Fibroblast of pulmonary artery (primary cell): ENCODE measurements at places on chromosomes 2 and 18.

DNA sequence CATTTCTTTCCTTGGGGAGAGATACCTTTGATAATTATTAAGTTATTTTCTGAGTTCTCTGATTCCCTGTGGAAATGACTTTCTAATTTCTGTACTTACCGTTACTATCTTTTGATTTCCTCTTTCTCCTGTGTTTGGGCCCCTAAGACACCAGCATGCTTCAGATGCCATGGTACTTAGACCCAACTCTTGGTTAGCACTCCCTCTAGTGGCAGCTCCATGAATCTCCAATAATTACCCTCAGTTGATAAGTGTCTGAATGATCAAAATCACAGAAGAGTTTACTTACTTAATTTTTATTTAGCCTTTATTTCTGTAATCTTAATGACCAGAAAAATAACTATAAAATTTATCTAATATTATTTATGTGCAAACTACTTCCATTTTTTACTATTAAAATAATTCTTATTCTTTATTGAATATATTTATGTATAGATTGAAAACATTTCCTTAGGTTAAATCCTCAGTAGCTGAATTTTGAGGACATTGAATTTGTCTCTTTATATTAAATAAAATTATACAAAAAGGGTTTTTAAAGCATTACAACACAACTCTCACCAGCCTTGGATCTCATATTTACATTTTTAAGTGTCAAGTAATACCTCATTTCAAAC, 300.4 kb downstream of the KCNS3 start:
- DNase-seq: peak; percentile 71

DNA sequence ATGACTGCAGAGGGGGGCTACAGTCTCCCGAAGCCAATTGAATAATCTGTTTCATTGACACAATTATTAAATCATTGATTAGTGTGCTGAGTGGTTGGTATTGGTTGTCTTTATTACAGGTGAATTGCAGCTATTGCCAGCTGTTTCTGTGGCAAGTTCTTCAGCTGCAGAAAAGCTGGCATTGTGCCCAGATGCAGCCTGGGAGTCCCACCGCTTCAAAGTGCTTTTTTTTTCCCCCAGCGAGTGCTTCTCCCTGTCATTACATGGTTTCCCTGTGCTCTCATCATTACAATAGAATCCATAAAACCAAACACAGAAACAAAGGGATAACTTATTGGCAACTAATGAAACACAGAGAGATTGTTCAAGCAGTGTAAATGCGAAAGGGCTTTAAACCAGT, 164.7 kb downstream of the GRB14 start:
- DNase-seq: peak; percentile 4

- no peak for DNase-seq
Observed at GRCh38 chr18:69845593-69846506, 101.8 kb downstream of the CD226 start.

GRCh38 chr18:28116461-28116860, 60.5 kb downstream of the CDH2 start:
- no peak for DNase-seq

DNA sequence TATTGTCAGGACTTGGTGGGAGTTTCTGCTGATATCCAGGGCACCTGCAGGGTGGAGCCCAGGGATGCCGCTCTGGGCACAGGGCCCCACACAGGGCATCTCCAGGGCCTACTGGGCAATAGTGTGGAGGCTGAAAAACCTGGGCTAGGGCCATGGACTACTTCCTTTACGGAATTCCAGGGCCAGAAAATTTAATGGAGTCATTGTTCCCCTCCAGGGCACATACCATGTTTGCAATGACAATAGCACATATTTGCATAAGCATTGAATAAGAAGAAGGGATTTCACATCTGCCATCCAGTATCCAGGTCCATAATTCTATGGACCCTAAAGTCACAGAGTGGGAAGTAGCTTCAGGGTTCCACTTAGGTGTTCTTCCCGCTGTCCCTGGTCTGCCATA, 103.8 kb upstream of the TPO start:
- no peak for DNase-seq

- no peak for DNase-seq
Observed at GRCh38 chr2:142944721-142945120, 67.3 kb downstream of the KYNU start.

- peak; percentile 78 for DNase-seq
Observed at GRCh38 chr2:128178650-128179460, 87.9 kb downstream of the UGGT1 start.

DNA sequence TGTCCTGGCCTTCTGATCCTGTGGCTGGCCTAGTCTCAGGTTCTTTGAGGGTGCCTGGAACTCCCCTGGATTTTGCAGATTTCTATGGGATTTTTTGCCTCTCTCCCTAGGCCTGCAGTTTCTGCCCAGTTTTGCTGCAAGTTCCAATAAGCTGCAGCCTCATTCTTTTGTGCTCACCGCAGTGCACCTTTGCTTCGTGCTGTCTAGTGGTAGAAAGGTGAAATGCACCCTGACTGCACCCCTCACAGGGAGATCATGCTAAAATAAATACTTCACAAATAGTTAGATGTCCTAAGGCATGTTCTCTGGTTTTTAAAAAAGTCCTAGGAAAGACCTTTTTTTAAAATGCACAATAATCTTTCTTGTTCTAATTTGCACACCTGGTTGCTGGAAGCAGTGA, 72.5 kb downstream of the GNAL start:
- DNase-seq: no peak

- DNase-seq: no peak
Observed at GRCh38 chr18:73668051-73668450, 479.6 kb downstream of the FBXO15 start.

DNA sequence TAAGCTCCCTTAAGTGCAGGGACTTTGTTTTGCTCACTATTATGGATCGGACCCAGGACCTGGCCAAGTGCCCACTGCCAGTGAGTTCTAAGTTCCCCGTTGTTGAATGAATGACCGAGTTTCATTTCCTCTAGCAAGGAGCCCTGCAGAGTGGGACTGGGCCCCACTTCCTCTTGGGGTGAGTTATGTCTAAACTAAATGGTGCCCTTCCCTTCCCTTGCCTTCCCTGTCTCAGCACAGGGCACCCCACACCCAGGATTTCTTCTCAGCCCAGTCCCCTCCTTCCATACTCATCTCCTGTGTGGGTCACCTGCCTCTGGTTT, 195.3 kb upstream of the HS6ST1 start:
- no peak for DNase-seq

DNA sequence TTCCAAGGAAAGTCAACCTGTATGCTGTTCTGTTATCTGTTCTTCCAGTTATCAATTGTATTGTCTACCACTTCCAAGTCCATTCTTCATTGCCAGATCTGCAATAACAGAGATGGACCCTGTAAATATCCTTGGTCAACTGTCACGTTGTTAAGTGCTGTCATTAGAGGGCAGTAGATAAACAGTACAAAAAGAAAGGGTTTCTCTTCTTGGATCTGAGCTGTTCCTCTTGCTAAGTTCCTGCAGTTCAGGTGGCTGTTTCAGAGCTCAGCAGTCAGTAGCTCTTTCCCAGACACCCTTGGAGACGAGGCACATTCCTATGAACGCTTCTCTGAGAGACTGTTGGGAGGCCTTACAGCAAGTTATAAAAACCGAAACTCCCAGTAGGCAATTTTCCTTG, 957.1 kb upstream of the CHAC2 start:
- peak; percentile 53 for DNase-seq

DNA sequence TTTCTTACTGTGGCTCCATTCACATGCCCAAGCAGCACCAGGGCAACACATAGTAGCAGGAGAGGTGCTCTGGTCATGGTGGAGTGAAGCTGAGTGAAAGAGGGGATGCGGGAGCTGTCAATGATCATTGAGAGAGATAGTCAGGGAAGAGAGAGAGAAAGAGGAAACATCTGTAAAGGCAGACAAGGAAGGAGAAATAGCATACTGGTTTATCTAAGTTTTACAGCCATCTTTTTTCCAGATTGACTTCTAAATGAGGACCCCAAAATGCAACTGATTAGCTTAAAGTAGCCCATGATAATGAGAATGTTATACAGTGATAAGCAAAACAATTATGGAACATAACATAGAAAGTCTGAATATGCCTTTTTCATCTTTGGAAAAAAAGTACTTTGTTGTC, at the start of gene C2orf66:
Gene C2orf66 (minus strand): TSS at position 96 of the 400 bp plus-strand sequence. CDS start 19 bp downstream, at position 77.
- DNase-seq: no peak

DNA sequence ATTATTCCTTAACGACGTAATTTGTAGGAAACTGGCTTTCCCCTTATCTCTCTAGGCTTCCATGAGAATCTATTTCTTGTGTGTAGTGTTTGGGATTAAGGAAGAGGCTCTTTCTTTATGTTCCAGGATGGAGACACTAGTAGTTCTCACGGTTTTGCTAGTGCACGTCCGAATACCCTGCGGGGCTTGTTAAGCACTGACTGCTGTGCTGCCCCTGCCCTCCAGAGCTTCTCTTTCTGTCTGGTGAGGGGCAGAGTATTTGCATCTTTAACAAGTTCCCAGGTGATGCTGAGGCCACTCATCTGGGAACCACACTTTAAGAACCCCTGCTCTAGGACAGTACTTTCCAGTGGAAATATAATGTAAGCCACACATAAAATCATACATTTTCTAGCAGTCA, 76.4 kb downstream of the SPATS2L start:
- no peak for DNase-seq

- peak; percentile 72 for DNase-seq
Observed at GRCh38 chr2:73859721-73860586, 31.2 kb downstream of the STAMBP start.

GRCh38 chr2:47767880-47768609, 14.9 kb upstream of the MSH6 start:
- peak; percentile 56 for DNase-seq

- no peak for DNase-seq
Observed at GRCh38 chr18:73992242-73993022, 155.2 kb downstream of the FBXO15 start.

- DNase-seq: no peak
Observed at GRCh38 chr18:80252136-80252535, 4.8 kb upstream of the PARD6G start.

DNA sequence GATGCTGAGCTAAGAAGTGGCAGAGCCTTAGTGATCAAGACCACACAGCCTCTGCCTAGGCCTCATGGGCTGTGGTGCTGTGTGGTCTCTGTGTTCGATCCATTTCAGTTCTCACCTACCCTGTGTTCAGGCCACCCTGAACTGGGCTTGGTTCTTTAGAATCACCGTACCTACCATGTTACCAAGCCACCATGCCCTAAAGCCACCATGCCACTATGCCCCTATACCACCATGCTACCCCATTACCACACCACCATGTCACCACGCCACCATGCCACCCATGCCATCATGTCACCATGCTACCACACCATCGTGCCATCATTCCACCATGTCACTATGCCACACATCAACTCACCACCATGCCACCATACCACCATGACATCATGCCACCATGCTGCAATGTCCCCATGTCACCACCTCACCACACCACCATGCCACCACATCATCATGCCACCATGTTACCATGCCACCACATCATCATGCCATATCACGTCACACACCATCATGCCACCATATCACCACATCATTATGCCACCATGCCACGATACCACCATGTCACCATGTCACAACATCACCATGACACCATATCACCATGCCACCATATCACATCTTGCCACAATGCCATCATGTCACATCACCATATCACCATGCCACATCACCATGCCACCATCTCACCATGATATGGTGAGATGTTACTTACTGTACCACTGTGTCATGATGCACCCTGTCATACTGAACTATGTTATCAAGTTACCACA, 191.0 kb upstream of the ARL4C start:
- DNase-seq: no peak

DNA sequence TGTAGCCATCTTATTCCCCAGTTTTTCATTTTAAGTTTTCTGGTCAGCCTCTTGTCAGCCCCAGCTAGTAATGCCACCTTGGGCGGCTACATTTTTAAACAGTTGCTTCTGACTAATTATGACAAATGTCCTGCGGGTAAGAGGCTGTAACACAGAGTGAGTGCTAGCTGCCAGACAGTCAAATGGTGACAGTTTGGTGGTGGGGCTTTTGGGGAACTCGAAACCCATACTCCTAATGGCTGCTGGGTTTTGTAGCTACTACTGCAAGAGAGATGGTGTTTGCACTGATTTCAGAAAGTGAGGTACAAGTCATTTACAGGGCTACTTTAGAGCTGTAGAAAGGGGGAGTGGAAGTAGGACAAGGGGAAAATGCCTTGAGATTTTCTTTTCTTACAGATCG, 48.2 kb downstream of the ZCCHC2 start:
- DNase-seq: no peak

GRCh38 chr18:45009756-45010155, 329.1 kb downstream of the SETBP1 start:
- no peak for DNase-seq

GRCh38 chr2:150119819-150120218, 367.6 kb downstream of the RND3 start:
- DNase-seq: no peak

DNA sequence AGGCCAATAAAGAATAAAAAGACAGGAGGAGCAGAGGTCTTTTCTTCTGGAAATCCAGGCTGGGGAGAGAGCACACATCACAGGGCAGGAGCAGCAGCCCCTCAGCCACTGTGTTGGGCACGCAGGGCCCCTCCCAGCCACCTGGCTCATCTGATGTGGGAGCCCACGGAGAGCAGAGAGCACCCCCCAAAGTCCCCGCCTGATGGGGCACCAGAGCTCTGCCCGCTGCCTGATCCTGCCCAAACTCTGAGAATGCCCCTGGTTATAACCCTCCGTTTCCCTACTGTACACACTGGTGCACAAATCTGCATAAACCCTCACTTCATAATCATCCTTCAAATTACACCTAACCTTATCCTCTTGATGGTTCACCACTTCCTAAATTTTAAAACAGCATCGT, 111.3 kb downstream of the HDAC4 start:
- DNase-seq: no peak

GRCh38 chr2:6896930-6897759, 19.6 kb downstream of the RSAD2 start:
- peak; percentile 66 for DNase-seq

DNA sequence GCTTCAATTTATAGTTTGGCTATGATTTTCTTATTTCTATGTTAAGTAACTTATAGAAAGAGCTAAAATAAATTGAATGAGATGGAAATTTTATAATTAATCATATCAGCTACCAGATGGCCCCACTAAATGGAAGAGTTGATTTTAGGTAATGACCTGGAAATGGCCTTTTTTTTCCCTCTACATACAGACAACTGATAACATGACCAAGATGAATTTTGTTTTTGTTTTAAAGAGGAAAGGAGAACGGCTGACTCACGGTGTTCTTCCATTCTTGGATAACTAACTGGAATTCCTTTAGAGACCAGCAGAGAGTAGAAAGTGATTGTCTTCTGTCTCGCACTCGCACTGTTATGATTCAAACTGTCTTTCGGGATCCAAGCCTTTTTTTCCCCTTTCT, 91.0 kb downstream of the TMEM185B start:
- peak; percentile 77 for DNase-seq

DNA sequence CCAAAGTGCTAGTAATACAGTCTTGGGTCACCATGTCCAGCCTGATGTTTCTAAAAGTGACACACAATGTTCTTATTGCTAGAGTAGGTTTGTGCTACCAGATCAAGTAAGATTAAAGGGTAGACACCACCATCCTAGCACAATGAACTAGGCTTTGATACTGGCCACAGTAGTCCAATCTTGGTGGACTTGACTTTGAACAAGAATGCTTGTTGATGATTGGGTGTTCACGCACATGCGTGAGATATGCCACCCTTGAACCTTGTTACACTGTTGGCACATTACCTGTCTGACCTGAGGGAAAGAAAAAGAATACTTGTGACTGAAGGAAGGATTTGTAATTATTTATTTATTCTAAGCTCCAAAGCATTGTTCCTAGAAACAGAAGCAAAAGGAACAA, 72.1 kb upstream of the EMILIN2 start:
- DNase-seq: no peak
